ENCODE measurements at places on chromosomes 5 and 9.

DNA sequence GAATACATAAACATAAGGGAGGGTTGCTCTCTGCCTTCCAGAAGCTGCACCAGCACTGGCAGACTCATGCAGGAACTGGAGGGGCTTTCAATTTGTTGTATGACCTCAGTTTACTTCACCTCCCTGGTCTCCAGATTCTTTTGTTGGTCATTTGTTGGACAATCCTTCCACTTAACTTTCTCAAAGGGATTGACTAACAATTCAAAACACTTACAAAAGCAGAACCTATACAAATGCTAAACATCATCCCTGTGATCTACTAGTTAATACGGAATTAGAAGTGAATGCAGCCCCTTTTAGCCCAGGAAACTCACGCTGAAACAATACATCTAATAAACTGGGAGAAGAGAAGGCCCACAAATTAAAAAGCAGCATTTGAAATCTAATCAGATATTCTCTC, 404.6 kb upstream of the BRINP1 start:
- no peak for DNase-seq

- no peak for DNase-seq
These were observed 121.5 kb downstream of the CAMK4 start for GRCh38 chr5:111345731-111346130.

DNA sequence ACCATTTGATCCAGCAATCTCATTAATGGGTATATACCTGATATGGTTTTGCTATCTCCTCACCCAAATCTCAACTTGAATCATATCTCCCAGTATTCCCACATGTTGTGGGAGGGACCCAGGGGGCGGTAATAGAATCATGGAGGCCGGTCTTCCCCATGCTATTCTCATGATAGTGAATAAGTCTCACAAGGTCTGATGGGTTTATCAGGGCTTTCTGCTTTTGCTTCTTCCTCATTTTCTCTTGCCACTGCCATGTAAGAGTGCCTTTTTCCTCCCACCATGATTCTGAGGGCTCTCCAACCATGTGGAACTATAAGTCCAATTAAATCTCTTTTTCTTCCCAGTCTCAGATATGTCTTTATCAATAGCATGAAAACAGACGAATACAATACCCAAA, 74.5 kb upstream of the APC start:
- no peak for DNase-seq

GRCh38 chr9:95757439-95757838, 118.1 kb upstream of the ERCC6L2 start:
- no peak for DNase-seq

DNA sequence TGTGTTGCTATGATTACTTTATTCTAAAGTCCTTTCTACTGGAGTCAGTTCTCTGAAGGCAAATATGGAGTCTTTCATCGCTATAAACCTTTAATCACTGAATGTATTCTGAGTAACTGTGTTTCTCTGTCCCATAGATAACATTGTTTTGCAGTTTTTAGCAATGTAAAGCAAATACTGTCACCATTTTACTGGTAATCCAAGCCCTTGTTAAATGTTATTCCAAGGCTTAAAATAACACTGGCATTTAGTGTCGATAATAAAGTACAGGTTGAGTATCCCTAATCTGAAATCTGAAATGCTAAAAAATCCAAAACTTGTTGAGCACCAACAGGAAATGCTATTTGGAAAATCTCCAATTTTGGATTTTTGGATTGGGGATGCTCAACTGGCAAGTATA, 24.6 kb downstream of the CCNH start:
- DNase-seq, result no peak

DNA sequence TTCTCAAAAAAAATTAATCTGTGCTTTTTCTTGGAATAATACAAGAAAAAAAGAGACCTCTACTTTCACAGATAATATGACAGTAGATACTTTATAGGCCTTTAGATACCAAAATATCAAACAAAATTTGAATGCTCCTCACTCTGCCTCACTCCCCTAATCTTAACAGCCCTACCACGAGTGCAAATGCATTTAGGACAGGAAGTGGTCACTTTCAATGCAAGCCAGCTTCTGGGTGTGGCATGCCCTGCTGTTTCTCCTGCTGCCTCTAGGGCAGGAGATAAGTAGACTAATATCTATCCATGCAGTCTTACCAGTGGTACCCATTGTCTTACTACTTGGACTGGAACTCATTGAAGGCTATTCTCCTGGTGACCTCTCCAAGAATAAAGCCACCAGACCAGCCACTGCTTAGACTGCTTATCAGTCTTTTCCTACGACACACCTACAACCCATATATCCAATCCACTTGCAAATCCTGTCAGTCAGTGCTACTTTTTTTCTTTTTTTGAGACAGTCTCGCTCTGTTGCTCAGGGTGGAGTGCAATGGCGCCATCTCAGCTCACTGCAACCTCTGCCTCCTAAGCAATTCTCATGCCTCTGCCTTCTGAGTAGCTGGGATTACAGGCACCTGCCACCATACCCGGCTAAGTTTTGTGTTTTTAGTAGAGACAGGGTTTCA, 23.0 kb downstream of the FRRS1L start:
- no peak for DNase-seq

DNA sequence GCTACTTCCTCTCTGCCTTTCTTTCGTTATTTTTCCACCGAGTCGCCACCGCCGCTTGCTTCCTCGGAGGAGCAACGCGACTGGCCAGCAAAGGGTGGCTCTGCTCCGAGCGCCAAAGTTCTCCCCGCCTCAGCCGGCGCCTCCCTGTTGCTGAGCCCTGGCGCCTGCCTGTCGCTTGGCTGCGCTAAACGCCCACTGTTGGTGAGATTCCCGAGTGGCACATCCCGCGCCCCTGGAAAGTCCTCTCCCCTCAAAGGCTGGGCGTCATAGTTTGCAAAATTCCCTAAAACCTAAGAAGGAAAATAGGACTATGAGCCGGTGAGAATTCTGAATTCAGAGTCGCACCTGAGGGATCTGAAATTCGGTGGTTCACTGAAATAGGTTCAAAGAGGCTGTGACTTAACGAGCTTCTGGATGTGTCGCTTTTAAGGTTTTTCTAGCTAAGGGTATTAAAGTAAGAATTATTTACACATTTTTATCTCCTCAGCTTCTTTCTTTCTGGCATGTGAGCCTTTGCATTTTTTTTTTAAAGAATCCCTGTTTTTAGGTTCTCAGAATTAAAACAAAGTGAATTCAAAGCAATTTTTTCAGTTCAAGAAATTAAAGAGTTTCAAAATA, at the start of gene GRIN3A:
GRIN3A (minus strand) TSS at position 82 of the 618 bp plus-strand sequence. CDS start 668 bp downstream, outside the sequence.
- no peak for DNase-seq

DNA sequence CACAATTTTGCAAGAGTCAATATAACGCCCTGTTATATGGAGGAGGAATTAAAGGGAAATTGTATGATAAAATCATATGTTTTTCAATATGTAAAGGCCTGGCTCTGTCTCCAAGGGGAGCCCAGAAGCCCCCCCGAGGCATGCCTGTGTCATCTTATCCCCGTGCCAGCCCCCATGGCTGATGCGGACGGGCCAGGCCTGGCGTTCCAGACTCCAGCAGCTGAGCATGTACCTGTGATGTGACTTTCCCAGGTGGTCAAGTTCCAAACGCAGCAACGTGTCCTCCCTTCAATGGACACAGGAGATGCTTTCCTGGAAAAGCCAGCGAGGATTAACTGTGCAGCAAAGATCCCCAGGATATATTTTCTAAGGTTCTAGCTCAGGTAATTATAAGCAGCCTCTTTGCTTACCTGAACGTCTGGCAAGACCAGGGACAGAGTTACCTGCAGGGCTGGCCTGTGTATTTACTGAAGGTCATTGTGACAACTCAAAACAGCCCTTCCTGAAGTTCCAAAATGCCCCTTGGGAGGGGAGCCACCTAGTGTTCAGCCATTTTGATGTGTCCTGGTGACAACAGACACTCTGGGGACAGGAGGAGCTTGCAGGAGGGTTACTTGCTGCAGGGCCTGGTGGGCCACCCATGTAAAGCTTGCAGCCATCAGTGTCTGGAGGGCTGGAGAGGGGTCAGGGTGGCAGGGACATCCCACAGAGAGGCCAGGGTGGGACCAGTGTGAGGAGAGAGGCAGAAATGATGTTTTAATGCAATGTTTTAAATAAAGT, 53.3 kb upstream of the RNU6ATAC start:
- no peak for DNase-seq

- DNase-seq, result no peak
These were observed 815.7 kb downstream of the SEMA5A start for GRCh38 chr5:8730194-8730593.

DNA sequence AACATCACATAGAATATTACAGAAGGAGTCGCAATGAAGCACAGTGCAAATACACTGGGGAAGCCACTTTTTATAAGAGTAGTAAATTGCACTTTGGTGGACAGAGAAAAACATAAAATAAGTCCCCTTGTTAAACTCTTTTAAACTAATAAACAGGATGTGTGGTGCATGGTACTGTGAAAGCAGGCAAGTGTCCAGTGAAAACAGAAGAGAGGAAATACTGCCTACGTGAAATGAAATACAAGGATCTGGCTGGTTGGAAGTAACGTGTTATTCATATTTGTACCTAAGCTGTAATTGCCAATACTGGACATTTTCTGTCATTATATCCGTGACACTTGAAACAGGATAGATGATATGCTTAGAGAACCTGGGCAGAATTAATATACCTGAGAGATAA, 191.9 kb upstream of the SLC27A6 start:
- no peak for DNase-seq

DNA sequence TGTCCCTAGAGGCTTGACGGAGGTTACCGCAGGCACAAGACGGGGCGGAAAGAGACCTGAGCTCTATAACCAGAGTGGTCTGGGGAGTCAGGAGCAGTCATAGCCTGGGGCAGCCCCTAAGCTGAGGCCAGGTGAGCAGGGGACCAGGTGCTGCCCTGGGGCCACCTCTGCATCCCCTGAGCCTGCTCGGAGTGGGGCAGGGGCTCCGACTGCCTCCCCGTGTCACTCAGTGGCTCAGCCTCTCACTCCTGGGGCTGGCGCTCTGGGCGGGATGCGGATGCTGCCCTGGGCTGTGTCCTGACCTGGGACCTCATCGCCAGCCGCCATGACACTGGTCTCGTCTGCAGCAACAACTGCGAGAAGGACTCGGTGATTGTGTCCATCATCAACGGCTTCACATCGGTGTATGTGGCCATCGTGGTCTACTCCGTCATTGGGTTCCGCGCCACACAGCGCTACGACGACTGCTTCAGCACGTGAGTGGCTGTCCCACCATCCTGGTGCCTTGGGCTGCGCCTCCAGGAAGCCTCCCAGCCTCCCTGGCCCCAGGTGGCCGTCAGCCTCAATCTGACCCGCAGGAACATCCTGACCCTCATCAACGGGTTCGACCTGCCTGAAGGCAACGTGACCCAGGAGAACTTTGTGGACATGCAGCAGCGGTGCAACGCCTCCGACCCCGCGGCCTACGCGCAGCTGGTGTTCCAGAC, 8.8 kb upstream of the SLC6A18 start:
- no peak for DNase-seq

DNA sequence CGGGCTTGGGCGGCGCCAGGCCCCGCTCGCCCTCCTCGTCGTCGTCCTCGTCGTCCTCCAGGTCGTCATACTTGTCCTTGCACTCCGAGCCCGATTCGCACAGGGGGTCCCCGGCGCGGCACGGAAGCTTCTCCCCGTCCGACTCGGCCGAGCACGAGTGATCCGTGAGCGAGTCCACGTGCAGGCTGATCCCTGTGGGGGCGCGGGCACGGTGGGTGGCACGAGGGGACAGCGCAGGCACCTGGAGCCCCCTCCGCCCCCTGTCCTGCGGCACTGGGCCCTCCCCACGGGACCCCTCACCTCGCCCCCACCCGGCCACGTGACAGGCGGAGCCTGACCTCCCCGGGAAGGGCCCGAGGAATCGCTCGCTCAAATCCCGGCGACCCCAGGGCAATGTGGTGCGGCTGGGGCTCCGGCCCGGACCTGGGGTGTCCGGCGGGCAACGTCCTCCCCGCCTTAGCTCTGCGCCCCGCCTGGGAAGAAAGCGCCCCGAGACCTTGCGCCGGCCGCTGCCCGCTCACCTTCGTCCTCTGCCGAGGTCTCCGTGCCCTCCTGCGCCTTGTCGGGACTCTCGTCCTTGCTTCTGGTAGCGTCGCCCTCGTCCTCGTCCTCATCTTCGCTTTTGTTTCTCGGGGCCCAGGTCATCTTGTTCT, 2.5 kb downstream of the IRX2 start:
- DNase-seq, result no peak

Data from kidney epithelial cell (primary cell).